ENCODE measurements at places on chromosomes 6 and 20.

- DNase-seq: no peak
Observed at GRCh38 chr6:161271343-161272030, 2.4 kb downstream of the AGPAT4 start.

- no peak for DNase-seq
Observed at GRCh38 chr20:57705127-57705899, 4.5 kb downstream of the PMEPA1 start.

GRCh38 chr20:22460803-22461202, 123.6 kb downstream of the FOXA2 start:
- DNase-seq: no peak

GRCh38 chr20:1855109-1855508, 40.1 kb upstream of the SIRPA start:
- no peak for DNase-seq

- no peak for DNase-seq
Observed at GRCh38 chr6:17101422-17102257, at the start of gene STMND1. Gene STMND1, plus strand, starts transcription at chr6:17102050. Its CDS starts 208 bp downstream, at chr6:17102258.

DNA sequence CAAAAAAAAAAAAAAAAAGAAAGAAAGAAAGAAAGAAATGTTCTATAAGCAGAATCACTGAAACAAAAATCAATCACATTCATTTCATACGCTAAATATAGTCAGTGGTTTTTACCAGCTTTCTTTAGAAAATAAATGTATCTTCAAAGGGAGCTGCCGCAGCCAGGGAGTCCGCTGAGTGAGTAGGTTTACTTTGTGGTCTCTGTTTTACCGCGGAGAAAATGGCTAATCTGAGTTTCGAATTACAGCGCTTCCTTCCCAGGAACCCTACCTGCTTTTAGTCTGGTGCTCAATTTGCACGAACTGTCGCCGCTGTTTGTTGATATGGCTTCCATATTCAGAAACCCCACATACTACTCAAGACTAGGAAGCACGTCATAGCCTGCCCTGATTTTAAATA, 102.4 kb downstream of the TFAP2A start:
- no peak for DNase-seq

DNA sequence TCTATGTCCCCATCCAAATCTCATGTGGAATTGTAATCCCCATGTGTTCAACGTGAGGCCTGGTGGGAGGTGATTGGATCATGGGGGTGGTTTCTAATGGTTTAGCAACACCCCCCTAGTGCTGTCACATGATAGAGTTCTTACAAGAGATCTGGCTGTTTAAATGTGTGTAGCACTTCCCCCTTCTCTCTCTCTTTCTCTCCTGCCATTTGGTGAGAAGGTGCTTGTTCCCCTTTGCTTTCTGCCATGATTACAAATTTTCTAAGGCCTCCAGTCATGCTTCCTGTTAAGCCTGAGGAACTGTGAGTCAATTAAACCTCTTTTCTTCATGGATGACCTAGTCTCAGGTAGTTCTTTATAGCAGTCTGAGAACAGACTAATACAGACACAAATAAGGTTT, 165.4 kb downstream of the OGFRL1 start:
- DNase-seq: no peak
